Ovary (tissue), 10 donors: ENCODE measurements at places on chromosomes 2 and 18.

- peak; percentile 74 for DNase-seq
Measured at GRCh38 chr2:100260712-100261620, 61.3 kb downstream of the LONRF2 start.

DNA sequence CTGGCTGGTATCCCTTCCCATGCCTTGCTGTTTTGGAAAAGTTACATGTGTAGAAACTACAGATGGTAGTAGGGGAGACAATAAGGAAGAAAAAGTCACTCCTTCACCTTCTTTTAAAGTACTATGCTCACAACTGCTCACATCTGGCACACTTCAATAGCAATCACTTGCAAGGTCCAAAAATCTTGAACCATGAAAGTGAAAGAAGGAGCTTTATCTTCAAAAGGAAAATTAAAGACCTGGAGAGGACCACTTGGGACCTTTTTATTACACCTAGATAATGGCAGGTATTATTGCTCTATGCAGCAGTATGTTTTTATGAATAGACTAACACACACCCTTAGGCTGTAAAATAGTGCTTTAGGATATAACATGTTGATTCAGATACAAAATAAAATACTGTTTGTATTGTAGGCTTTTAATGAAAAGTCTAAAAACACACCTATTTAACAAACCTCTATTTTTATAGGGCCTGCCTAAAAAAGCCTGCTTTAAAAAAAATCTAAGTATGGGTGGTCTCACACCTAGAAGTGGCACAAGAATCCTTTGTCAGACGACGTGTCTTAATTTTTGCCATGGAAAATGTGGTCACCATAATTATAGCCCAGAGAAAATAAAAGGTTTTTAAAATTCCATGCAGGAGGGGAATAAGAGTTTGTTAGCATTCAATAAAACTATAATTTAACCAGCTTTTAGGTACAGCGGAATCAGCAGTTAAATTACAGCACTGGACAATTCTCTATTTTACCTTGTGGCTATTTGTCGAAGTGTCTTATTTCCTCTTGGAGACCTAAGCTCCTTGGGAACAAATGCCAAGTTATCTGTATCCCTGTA, 124.0 kb downstream of the BCL2 start:
- DNase-seq, result no peak

DNA sequence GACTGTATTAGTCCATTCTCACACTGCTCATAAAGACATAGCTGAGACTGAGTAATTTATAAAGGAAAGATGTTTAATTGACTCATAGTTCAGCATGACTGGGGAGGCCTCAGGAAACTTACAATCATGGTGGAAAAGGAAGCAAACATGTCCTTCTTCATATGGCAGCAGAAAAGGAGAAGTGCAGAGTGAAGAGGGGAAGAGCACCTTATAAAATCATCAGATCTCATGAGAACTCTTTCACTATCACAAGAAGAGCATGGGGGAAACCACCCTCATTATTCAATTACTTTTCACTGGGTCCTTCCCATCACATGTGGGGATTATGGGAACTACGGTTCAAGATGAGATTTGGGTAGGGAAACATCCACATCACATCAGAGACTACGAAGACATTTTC, 43.0 kb upstream of the CAVIN2 start:
- DNase-seq, result no peak

- DNase-seq, result no peak
Measured at GRCh38 chr2:223936862-223937326, 8.2 kb downstream of the WDFY1 start.

DNA sequence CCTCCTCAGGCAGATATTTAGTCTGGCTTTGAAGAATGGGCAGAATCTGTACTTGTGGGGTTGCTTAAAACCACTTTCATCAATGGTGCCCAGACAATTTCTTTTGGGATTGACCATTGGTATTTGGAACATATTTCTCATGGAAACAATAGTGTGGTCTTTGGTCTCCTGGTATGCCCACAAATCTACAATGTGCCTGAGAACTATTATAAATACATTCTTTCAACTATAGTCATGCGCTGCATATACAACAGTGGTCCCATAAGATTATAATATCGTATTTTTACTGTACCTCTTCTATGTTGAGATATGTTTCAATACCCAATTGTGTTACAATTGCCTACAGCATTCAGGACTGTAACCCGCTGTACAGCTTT, 34.8 kb upstream of the PPP4R1 start:
- no peak for DNase-seq
